Neural crest cell (in vitro differentiated cells): ENCODE measurements at places on chromosomes 7 and 10.
A peak's percentile ranks its signal among the peaks of the same experiment; 100 is the strongest.

GRCh38 chr10:70851597-70852475, 36.1 kb downstream of the SGPL1 start:
- DNase-seq = no peak

DNA sequence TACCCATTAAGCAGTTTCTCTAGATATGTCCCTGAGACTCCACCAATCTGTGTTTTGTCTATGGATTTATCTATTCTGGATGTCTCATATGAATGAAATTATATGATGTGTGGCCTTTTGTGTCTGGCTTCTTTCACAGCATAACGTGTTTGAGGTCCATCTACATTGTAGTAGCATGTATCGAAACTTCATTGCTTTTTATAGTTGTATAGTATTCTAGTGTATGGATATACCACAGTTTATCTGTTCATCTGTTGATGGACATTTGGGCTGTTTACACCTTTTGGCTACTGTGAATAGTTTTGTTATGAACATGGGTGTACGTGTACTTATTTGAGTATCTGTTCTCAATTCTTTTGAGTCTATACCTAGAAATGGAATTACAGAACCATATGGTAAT, 9.6 kb downstream of the KAT6B start:
- no peak for DNase-seq

- no peak for DNase-seq
These were observed 52.6 kb downstream of the CACNA2D1 start for GRCh38 chr7:82390936-82391335.

DNA sequence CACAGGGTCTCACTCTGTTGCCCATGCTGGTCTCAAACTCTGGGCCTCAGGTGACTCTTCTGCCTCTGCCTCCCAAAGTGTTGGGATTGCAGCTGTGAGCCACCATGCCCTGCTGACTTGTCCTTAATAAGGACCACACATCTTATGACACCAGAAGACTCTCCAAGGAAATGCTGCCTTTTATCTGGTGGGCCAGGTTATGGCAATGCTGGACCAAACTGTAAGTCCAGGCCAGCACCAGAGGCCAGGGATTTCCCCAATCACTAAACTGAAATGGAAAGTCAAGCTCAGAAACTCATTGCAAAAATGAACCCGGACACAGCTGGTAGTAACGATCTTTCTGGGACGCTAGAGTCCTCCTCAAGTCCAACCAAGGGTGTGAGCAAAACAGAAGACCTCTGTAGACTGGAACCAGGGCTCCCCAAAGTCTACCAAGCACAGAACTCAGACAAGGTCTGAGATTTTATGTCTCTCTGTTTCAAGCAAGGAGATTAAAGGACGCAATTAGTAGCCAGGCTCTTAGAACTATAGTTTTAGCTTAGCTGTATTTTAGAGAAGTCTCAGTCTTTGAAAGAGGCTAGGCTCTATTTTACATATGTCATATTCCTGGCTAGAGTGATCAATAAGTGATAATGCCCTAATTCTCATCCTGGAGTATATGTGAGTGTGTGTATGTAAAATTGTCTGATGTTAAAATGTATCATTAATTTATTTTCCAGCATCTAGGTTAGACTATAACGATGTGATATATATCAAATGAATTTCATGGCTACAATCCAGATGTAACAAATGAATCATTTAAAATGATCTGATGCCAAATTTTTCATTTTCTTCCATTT, 74.0 kb upstream of the ITGB1 start:
- DNase-seq = no peak

GRCh38 chr10:70649526-70649925, 22.8 kb upstream of the ADAMTS14 start:
- no peak for DNase-seq

DNA sequence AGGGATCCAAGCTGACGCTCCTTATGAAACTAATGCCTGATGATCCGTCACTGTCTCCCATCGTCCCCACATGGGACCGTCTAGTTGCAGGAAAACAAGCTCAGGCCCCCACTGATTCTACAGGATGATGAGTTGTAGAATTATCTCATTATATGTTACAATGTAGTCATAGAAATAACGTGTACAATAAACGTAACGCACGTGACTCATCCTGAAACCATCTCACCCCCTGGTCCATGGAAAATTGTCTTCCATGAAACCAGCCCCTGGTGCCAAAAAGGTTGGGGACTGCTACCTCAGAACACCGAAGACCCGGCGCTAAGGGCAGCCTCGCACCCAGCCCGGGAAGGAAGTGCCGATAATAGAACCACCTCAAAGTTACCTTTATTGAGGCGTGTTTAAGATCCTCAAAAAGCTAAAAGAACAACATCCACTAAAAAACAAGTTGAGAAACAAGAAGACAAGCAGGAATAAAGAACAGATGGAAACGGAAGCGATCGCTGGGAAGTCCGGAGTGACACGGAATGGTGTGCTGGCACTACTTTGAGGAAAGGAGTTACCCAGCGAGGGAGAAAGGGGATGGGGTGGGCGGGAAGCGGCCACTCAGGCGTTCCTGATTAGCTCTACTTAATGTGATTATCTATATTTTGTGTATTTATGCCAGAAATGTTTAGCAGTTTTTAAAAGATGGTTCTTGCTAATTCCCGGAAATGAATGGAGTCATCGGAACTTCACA, 50.1 kb upstream of the PRKAR1B start:
- no peak for DNase-seq

DNA sequence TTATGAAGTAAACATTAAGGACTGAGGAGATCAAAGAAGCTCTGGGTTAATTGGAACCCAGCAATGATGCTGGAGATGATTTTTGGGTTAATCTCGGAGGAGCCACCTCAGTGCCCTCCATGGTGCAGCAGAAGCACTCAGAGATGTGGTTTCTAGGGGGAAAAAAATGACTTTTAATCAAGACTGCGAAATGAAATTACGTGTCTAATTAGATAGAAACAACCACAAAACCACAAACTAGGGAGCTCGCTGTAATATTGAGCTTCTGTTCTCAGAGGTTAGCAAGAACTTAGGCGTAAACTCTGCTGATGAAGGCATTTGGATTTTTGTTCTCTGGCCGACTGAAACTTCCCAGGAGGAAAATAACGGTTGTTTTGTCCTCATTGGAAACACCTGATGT, 319.0 kb downstream of the GRID1 start:
- DNase-seq = no peak

DNA sequence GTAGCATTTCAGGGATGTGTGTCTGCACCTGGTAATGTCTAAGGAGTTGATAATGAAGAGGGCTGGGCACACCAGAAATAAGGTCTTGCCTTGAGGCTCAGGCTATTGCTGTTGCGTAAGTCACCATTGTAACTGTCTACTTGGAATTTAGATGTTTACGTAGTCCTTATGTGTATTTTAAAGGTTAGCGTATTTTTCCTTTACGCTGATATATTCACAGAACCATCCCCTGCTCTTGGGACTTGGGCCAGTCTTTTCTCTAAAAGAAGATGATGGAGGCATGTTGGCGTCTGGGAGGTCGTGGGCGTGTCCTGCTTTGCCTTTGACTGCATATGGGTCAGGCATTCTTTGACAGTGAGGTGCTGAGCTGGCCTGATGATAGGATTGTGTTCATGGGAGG, 14.7 kb downstream of the WDR37 start:
- no peak for DNase-seq

- DNase-seq = no peak
These were observed 45.1 kb upstream of the PTF1A start for GRCh38 chr10:23147035-23147434.

DNA sequence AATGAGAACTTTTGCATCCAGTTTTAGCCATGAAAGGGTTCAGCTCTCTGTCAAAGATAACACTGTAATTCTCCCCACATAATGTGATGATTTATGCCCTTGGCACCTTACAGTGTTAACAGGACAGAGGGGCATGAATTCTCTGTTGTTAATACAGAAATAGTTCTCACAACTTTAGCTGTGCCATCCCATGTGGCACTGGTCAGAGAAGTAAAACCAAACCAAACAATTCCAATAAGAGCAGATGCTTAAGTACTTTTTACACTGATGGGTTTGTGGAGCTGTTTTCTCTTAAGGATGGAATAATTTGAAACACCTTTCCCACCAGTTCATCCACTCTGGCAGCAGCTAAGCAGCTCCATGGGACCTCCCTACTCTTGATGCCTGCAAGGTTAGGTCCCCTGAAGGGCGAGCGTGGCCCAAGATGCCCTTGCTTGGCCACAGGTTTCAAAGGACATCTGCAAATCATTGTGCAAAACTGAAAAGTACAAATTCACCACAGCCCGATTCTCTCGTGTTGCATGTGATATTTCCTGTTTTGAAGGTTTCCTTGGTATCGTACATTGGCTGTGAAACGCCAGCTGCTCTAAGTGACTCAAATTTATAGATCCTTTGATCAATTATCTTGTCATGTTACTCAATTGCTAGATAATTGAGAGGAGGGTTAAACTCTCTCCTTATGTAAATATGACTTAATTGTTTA, 82.5 kb upstream of the CREB5 start:
- DNase-seq = no peak

GRCh38 chr10:126199221-126199998, 188.9 kb downstream of the ADAM12 start:
- DNase-seq = no peak

- no peak for DNase-seq
These were observed 136.7 kb downstream of the KIF20B start for GRCh38 chr10:89838044-89838615.

DNA sequence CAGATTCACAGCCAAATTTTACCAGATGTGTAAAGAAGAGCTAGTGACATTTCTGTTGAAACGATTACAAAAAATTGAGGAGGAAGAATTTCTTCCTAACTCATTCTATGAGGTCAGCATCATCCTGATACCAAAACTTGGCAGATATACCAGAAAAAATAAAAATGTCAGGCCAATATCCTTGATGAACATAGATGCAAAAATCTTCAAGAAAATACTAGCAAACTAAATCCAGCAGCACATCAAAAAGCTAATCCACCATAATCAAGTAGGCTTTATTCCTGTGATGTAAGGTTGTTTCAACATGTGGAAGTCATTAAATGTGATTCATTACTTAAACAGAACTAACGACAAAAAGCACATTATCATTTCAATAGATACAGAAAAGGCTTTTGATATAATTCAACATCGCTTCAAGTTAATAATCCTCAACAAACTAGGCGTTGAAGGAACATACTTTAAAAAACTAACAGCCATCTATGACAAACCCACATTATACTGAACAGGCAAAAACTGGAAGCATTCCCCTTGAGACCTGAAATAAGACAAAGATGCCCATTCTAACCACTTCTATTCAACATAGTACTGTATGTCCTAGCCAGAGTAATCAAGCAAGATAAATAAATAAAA, 807.7 kb upstream of the ZWINT start:
- no peak for DNase-seq

- no peak for DNase-seq
These were observed 482.4 kb upstream of the GHITM start for GRCh38 chr10:83656924-83657323.

GRCh38 chr10:90571481-90572258, 286.2 kb downstream of the HTR7 start:
- no peak for DNase-seq

DNA sequence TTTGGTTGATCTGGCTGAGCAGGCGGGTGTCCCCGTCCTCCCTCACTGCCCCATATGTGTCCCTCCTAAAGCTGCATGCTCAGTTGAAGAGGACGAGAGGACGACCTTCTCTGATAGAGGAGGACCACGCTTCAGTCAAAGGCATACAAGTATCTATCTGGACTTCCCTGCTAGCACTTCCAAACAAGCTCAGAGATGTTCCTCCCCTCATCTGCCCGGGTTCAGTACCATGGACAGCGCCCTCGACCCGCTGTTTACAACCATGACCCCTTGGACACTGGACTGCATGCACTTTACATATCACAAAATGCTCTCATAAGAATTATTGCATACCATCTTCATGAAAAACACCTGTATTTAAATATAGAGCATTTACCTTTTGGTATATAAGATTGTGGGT, 26.9 kb upstream of the TRIM56 start:
- DNase-seq = peak; percentile 80

- no peak for DNase-seq
These were observed 825 bp downstream of the ZNF862 start for GRCh38 chr7:149838992-149839408.

DNA sequence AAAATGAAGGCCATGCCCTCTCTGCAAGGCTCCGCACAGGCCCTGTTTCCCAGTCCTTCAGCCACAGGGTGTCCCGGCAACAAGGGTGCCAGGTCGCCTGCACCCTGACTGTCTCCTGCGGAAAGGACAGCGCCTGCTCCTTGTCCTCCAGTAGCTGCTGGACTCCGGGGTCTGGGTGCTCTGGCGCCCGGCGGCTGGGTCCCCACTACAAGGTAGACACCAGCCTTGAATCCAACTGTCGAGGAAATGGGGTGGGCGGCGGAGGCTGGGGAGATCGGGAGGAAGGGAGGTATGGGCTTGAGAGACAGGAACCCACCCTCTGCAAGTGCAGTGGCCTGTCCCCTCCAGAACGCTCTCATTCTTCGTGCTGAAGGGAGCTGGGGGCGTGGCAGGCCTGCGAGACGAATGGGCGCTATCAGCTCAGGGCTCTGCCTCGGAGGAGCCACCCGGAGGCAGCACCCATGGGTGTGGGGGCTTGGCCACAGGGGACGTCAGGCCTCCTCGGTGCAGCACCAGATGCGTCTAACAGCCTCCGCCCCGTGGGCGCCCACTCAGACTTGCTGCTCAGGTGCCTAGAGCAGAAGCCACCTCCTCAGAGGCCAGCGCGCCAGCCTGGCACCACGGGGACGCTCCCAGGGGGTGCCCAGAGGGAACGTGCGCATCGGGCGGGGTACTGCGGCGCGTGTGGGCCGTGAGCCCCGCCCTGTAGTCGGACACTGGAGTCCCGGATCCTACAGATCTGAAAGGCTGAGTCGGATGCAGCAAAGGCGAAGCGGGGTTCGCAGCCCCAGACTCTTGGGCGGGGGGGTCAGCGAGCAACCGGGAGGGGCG, 15.6 kb downstream of the ADAM8 start:
- DNase-seq = peak; percentile 25

DNA sequence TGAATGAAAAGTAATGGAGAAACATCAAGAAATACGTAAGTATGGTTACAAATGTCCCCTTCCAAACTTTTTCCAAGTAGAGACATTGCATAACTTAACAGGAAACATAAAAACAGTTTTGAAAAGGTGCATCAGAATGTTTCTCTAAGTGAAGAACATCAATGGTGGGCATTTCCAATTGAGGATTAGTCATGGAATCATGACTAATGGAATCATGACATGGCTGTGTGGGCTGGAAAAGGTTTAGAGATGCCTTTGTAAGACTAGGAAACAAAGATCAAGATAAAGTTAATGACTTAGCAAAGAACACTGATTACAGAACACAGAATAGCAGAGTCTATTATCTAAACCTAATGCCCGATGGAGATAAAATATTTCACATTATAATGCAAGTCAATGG, 272.0 kb downstream of the HPSE2 start:
- DNase-seq = no peak

DNA sequence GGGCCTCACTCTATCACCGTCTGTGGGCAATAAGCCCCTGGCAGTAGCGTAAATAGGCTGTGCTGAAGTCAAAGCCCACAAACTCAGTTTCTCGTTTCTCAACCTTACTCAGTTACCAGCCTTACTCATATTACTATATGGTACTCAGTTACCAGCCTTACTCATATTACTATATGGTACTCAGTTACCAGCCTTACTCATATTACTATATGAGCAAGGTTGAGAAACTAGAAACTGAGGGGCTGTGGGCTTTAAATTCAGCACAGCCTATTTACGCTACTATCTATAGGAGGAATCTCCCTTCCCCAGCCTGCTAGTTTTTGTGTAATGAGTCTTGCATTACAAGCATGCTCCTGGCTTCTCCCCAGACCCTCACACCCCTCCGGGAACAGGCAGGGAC, 35.4 kb downstream of the CCDC3 start:
- no peak for DNase-seq
